ENCODE measurements at places on chromosomes 2 and 18.
A peak's percentile ranks its signal among the peaks of the same experiment; 100 is the strongest.

DNA sequence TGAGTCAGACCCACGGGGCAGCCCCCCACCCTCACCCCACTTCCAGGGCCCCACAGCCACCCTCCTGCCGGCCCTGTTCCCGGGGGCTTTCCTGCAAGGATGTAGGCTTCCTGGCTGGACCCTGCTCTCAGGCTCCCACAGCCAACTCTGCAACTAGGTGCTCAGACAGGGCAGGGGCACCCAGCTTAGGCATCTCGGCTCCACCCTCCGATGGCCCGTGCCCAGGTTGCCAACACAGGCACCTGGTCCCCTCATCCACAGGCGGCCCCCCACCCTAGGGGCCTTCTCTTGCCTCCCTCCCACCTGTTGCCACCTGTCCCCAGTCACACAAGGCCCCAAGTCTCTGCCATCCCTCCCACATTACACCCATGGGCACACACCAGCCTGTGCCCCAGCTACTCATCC, 34.6 kb downstream of the HS6ST1 start:
- no peak for DNase-seq

DNA sequence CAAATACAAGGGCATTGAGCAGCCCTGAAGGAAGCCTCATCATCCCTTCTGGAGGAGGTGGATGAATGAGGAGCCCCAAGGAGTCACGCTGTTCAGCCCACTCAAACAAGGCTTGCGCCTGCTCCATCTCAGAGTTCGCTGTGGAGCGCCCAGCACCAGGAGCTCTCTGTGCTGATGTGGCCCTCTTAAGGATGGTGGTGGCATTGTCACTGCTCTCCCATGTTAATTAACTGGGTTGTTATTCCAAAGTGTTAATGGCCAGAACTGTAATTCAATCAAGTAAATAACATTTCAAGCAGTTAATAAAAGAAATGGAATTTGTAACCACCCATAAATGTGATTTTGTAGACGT, 726.0 kb upstream of the RAB6C start:
- DNase-seq = no peak

DNA sequence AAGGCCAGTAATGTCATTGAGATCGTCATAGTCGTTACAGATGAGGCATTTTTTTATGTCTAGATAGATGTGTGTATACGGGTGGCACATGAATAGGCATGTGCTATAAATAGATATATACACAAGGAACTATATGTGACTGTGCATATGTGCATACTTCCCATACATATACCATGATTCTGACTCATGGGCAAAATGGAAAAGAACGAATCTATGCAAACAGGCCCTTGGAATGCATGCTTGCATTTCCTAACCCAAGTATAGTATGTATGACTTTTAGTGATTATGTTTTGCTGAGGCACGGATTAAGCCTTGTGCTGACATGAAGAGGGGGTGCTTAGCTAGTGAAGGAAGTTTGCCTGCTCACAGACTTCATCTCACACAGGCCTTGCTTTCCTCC, 111.7 kb downstream of the BCL11A start:
- no peak for DNase-seq

DNA sequence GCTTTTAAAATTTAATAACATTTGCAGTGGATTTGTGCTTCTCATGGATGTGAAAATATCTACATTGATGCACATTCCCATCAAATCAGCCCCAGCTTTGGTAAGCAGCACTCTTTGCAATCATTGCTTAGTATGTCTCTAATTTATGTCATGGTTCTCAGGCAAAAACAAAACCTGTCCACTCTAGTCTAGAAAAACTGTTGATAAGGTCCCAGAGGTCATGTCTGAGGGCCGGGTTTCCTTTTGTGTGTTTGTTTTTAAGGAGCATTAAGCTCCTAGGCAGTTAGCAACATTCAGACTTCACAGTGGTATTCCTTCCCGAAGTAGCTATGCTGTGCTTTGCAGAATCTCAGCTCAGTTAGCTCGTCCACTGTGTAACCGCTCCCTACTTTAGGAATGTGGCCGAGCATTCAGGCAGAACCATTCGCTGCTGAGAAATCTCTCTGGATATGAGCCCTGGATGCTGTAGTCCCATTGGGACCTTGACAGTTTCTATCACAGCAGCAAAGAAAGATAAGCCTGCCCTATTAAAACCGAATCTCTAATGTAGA, 4.0 kb downstream of the DIPK1C start:
- no peak for DNase-seq

DNA sequence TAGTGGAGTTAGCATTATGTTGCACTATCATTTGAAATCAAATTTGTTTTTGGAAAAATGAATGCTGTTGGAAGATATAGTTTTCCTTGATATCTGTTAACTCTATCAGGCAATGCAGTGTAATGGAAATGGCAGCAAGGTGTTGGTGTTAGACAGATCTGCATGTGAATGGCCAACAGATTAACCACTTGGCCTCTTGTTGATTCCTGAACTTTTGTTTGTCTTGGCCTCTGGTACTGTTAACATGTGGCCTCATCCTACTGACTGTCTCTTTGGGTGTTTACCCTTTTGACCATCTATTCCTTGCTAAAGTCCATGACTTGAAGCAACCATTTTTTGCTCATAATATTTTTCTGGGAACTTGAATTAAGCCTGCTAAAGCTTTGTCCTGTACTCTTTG, 110.2 kb upstream of the CDH2 start:
- no peak for DNase-seq

GRCh38 chr2:190607014-190607597, 41.8 kb upstream of the NAB1 start:
- no peak for DNase-seq

- no peak for DNase-seq
Observed at GRCh38 chr2:64634345-64635267, 19.1 kb downstream of the SERTAD2 start.

DNA sequence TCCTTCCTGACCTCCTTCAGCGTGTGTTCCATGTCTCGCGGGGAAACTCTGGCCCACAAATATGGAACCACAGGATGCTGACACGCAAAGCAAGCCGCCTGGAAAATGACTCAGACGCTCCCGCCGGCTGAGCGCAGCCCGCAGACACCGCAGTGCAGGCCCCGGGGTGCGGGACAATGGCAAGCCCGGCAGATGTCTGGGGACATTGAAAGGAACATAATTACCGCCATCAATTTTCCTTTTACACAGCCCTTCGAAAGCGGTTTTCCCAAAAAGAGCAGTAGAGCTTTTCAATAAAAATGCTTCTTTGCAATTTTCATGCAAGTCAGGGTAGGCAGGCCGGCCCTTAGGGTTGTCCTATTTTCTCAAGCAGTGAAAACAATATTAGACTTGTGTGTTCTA, 159.2 kb upstream of the SH3BP4 start:
- DNase-seq = no peak

DNA sequence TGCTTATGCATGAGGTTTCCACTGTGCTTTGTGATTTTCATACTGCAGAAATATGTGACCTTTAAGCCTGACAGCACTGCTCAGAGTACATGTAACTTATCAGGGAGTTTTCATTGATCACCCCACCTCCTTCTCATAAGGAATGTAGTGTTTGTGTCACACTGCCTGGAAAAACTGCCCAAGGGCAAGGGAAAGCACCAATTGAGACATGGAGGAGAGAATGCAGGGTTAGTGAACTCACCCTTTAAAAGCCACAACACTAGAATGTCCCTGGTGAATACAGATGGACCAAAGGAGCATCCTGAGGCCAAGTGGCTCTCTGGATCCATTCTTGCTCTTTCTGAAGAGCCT, 147.2 kb upstream of the SPATS2L start:
- DNase-seq = no peak

GRCh38 chr2:9118383-9118960, 88.1 kb upstream of the ASAP2 start:
- no peak for DNase-seq

DNA sequence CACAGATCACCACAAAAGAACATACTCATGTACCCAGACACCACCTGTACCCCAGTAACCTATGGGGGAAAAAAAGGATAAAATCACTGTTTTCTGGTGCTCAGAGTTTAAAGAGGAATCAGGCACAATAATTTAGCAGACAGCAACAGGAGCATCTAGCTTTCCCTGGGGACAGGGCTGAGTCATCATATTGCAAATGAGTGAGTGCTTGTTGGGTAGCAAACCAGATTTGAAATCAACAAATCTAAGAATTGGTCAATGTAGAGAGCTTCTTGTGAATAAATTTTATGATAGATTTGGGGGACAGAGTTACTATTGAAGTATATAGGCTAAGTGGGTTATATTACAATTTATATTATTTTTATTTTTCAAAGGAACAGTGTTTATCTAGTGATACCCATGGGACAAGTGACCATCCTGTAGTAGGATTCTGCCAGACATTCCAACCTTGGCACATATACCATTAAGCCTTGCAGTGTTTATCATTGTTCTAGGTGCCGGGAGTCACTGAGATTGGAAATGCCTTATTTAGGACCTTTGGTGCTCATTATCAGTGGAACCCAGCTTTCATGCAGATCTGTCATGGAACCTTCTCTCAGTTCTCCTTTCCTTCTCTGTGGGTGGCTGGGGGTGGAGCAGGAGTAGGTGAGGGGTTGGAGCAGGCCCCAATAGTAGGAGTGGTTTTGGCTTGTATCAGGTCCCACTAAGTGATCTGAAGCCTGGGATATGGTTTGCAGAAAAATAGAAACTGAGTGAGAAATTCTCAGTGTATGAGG, 117.2 kb downstream of the CERS6 start:
- DNase-seq = no peak

DNA sequence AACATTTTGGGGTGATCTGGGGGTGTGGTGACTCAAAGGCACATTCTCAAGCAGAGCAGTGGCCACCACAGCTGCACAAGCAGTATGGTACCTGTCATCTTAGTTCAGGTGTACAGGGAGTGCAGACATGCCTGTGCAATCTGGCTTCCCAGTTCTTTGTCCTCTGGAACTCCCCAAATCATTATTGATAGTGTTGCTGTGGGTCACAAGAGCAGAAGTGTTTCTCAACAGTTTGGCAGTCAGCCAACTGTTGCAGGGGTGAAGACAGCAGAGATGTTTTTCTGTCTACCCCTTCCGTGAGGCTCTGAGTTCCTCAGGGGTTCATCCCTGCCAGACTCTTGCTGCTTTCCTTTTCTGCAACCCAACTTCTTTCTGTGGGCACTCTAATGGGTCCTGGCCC, 206.5 kb upstream of the ZSWIM2 start:
- no peak for DNase-seq

GRCh38 chr2:231360881-231361371, 34.6 kb upstream of the B3GNT7 start:
- no peak for DNase-seq

DNA sequence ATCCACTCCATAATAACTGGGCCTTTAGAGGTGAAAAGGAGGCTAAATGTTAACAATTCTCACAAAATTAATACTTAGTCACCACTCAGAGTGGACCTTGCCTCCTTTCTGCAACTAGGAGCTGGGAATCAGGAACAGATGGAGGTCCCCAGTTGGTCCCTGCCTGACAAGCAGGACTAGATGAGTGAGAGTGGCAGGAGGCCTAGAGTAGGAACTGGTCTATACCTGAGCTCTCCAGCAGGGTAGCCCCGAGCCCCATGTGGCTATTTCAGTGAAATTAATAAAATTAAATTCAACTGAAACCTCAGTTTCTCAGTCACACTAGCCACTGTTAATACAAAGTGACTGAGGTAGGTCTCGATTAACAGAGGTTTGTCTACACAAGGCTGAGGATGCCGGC, 150.5 kb downstream of the MYO5B start:
- DNase-seq = no peak

- peak; percentile 40 for DNase-seq
Observed at GRCh38 chr2:197838036-197838435, 33.6 kb downstream of the PLCL1 start.

Measured in CD4-positive, alpha-beta T cell treated with Interleukin-17A for 4 hours (primary cell).